Muscle of arm (tissue), 14 donors: ENCODE measurements at places on chromosomes 3 and 15.

DNA sequence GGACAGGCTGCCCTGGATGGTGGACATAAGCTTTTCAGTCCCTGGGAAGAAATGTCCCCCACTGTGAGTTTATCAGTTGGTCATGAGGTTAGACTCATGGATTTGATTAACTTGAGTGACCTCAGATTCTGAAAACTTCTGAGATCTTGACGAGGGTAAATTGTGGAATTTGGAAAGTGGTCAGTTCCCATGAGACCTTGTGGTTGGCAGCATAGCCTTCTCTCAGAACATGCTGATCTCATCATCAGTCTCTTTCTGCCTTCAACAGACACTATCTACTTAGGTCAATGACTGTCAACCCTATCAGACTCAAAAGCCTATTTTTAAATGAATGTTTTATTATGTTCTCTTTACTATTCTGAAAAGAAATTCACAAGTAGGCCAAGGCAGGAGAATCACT is 45.6 kb upstream of the NDUFB4 start:
- DNase-seq = no peak

DNA sequence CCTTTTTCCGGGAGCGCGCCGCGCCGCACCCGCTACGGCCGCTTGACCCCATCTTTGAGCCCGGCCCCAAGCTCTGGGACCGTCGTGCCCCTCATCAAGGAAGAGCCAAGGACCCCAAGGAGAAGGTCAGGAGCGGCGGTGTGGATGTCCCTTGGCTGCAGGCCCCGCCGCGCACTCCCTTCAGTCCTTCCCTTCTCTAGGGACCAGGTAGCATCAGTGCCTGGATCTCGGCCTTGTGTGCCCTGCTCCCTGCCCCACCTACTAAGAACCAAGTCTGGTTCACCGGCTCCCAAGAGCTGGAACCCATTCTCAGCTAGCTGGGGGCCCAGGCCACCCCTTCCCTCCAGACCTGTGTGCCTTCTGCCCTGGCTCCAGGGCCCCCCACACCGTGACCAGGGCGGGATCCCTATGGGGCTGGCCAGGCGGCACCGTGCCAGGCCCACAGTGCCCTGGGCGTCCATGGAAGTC is 69.3 kb upstream of the CGNL1 start:
- DNase-seq = no peak

GRCh38 chr3:53802256-53802880 is 43.9 kb downstream of the CHDH start:
- DNase-seq = no peak

DNA sequence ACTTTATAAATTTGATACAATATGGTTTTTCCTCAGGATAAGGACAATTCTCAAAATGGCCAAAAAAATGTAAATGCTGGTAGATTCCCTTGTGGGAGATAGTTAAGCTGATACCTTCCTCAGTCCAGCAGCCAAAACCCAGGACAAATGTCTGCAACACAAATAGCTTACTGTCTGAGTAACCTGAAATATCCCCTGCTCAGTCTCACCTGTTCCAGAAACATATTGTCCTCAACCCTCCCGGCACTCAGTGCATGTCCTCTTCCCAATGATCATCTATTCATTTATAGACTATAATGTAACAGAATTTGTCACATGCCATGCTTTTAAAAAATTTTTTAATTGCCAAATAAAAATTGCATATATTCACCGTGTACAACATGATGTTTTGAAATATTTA is 12.2 kb downstream of the RBSN start:
- no peak for DNase-seq

DNA sequence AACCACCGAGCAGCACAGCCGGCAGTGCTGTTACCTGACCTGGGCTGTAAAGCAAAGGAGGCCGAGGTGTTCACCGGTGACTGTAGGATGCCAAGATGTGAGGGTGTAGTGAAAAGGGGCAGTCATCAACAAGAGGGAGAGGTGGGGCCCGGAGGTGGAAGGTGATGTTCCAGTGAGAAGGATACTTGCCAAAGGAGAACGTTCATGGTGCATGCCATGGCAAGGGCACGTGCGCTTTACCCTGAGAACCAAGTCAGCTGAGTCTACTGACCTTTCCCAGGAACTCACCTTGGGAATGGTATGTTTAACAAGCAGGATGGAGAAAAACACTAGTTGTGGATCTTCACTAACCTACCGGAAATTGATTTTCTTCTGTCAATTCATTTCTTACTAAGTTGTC is 211.1 kb downstream of the PDZRN3 start:
- no peak for DNase-seq

- no peak for DNase-seq
Observed at GRCh38 chr15:27339138-27339537, 368.2 kb downstream of the GABRG3 start.

GRCh38 chr15:71599418-71600151 is 210.8 kb upstream of the NR2E3 start:
- DNase-seq = no peak

GRCh38 chr3:98770261-98771039 is 7.3 kb downstream of the ST3GAL6 start:
- no peak for DNase-seq
